H9 (cell line): ENCODE measurements at places on chromosomes 13 and 19.
A peak's percentile ranks its signal among the peaks of the same experiment; 100 is the strongest.

DNA sequence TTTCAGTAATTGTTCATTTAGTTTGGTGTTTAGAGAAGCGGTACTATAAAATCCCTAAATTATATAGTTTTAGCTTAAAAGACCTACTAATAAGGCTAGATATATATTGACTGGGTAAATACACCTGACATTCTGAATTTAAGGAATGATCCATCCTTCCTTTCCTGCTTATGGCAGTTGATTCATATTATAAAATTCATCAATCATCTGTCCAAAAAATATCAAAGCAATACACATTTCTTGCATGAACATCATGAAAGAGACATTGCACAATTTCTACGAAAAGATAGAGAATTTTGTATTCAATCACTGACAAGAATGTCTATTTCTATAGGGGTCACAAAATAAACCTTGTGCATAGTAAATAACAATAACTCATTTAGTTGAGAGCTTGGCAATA, 514.9 kb downstream of the SLITRK6 start:
- DNase-seq, result no peak

DNA sequence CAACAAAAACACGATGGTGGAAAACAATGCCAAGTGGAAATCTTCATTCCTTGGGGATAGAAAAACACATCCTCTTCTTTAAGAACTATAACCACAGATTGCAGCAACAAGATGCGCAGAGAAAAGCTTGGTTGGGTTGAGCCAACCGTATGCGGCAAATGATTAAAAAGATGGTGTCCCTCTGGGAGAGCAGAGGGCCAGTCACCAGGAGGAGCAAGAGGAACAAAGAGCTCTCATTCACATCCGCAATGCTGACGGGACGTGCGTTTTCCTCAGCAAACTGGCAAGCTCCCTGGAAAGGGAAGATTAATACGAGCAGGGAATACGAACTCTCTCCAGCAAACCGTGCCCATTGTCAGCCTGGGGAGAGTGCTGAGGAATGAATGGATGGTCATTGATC, 141.6 kb downstream of the KATNAL1 start:
- DNase-seq, result no peak

- DNase-seq, result no peak
Observed at GRCh38 chr13:46185634-46186033, 3.7 kb upstream of the LCP1 start.

DNA sequence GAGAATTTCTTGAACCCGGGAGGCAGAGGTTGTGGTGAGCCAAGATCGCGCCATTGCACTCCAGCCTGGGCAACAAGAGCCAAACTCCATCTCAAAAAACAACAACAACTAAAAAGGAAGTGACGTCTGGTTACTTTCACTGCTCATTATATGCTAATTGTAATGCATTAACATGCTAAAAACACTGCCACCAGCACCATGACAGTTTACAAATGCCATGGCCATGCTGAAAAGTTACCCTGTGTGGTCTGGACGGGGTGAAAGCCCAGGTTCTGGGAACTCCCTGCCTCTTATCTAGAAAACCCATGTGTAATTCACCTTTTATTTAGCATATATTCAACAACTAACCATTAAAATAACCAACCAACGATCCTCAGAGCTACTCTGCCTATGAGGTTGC, 28.1 kb downstream of the CPT1C start:
- no peak for DNase-seq

- DNase-seq, result no peak
Observed at GRCh38 chr13:25963674-25964073, 88.1 kb downstream of the SHISA2 start.

DNA sequence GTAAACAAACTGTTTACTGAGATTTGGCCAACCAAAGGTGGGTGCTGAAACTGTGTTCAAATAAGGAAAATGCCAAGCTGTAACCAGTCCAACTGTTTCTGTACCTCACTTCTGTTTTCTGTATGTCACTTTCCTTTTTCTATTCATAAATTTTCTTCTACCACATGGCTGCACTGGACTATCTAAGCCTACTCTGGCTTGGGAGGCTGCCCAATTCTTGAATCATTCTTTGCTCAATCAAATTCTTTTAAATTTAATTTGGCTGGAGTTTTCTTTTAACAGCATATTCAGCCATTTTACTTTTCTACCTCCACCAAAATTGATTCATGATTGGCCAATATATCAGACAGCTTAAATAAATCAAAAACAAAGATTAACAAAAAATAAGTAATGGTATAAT, 1575.5 kb upstream of the SPRY2 start:
- DNase-seq, result no peak

- DNase-seq, result peak; percentile 72
Observed at GRCh38 chr13:42170029-42170428, 101.9 kb upstream of the AKAP11 start.

- DNase-seq, result no peak
Observed at GRCh38 chr19:23774106-23774505, 15.4 kb upstream of the ZNF681 start.

DNA sequence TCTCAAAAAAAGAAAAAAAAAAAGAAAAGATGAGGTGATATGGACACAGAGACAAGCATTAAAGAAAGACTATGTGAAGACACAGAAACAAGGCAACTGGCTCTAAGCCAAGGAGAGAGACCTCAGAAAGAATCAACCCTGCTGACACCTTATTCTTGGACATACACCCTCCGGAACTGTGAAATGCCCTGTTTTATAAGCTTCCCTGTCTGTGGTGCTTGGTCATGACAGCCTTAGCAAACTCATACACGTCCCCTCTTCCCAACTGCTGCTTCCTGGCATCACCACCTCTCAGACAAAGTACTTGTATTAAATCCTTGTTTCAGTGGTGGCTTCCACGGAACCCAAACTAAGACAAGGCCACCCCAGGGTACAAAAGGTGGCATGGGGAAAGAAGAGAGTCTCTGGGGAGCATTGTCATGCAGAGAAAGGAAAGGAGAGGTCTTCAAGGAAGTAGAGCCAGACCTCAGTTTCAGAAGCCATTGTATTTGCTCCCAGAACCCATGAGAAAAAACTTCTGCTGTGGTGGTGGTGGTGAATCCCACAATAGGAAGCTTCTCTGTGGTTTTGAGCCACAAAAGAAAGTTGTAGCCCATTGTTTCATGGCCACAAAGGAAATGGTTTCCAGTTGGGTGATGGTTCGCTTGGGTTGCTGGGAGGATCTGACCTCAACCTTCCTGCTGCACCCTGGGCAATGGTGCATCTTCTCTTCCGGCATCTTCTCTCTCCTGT, 16.3 kb upstream of the TSPAN16 start:
- no peak for DNase-seq
